A549 treated with DMSO at 1 μM for 4 hours (cell line): ENCODE measurements at places on chromosomes 5 and 9. TPM values are rescaled to one million over a fixed set of nuclear protein-coding genes. Genes with fewer than 3 reads are reported as not detected.

TLR4 gene
- total RNA-seq: 0.08 to 0.13 TPM (median 0.09 TPM) in 5 replicates

PPP3R2 gene
- not detected in 5 replicates for total RNA-seq

EMB gene
- 5.8 to 8.1 TPM (median 6.9 TPM) in 5 replicates for total RNA-seq

IL4 gene
- not detected in 5 replicates for total RNA-seq

NMUR2 gene
- 0.05 to 0.10 TPM (median 0.06 TPM) in 5 replicates for total RNA-seq

ANXA2R gene
- 1.9 to 3.0 TPM (median 2.4 TPM) in 5 replicates for total RNA-seq

STKLD1 gene
- total RNA-seq: 0.55 to 1.5 TPM (median 1.1 TPM) in 5 replicates

CARD6 gene
- 4.2 to 6.0 TPM (median 4.5 TPM) in 5 replicates for total RNA-seq

CCNJL gene
- total RNA-seq: 11.2 to 14.0 TPM (median 12.4 TPM) in 5 replicates

MCTP1 gene
- total RNA-seq: 8.9 to 11.3 TPM (median 10.1 TPM) in 5 replicates

TAF11L10 gene
- not detected in 5 replicates for total RNA-seq

SOWAHA gene
- 0.06 to 0.21 TPM (median 0.14 TPM) in 5 replicates for total RNA-seq

TAF11L14 gene
- total RNA-seq: not detected in 5 replicates

SPAAR gene
- 0.08 TPM in 1 of 5 replicates, not detected in the others for total RNA-seq

DENND4C gene
- total RNA-seq: 15.7 to 21.1 TPM (median 19.2 TPM) in 5 replicates

SHOC1 gene
- 0.07 TPM in 1 of 5 replicates, not detected in the others for total RNA-seq

IRX1 gene
- total RNA-seq: not detected in 5 replicates

HAVCR1 gene
- 35.8 to 44.2 TPM (median 43.9 TPM) in 5 replicates for total RNA-seq

ADRB2 gene
- 0.61 to 0.95 TPM (median 0.66 TPM) in 5 replicates for total RNA-seq

PCDHGA10 gene
- 0.03 TPM in 1 of 5 replicates, not detected in the others for total RNA-seq

SLC45A2 gene
- not detected in 5 replicates for total RNA-seq

PHF24 gene
- 0.07 to 0.18 TPM (median 0.17 TPM) in 5 replicates for total RNA-seq

PALM2AKAP2 gene
- total RNA-seq: 0.36 to 0.99 TPM (median 0.55 TPM) in 5 replicates

MEIKIN gene
- total RNA-seq: not detected in 5 replicates

MRPL50 gene
- total RNA-seq: 14.2 to 16.8 TPM (median 15.9 TPM) in 5 replicates

PCDHGB7 gene
- total RNA-seq: 0.06 to 0.08 TPM (median 0.06 TPM) in 4 of 5 replicates, not detected in the other

FAM174A gene
- total RNA-seq: 12.6 to 13.2 TPM (median 13.0 TPM) in 5 replicates

PDE6A gene
- total RNA-seq: 0.11 to 0.18 TPM (median 0.14 TPM) in 5 replicates

CARD9 gene
- total RNA-seq: 0.64 to 2.6 TPM (median 1.1 TPM) in 5 replicates

PWWP2A gene
- total RNA-seq: 9.3 to 11.9 TPM (median 11.1 TPM) in 5 replicates

PCDHGB2 gene
- total RNA-seq: 0.09 to 0.20 TPM (median 0.14 TPM) in 4 of 5 replicates, not detected in the other

VCAN gene
- 14.1 to 20.8 TPM (median 16.9 TPM) in 5 replicates for total RNA-seq

C1QTNF2 gene
- total RNA-seq: 0.07 to 0.19 TPM (median 0.11 TPM) in 3 of 5 replicates, not detected in the others

SGCD gene
- total RNA-seq: 3.7 to 4.9 TPM (median 4.0 TPM) in 5 replicates

NFX1 gene
- total RNA-seq: 27.9 to 30.4 TPM (median 28.7 TPM) in 5 replicates

PCBD2 gene
- total RNA-seq: 10.1 to 13.4 TPM (median 10.7 TPM) in 5 replicates
